Stimulated activated CD4-positive, alpha-beta T cell treated with anti-CD3 and anti-CD28 coated beads, Interleukin-4, amount 100 ng/mL, for 4 hours (primary cell): ENCODE measurements at places on chromosomes 3 and 15.

GRCh38 chr15:45892182-45892581, 257.4 kb downstream of the SQOR start:
- DNase-seq, result no peak

GRCh38 chr3:100561459-100562158, 47.8 kb upstream of the ADGRG7 start:
- no peak for DNase-seq

- no peak for DNase-seq
Observed at GRCh38 chr3:85835857-85836440, 877.2 kb downstream of the CADM2 start.

- no peak for DNase-seq
Observed at GRCh38 chr15:100728371-100729201, 126.2 kb downstream of the ASB7 start.

DNA sequence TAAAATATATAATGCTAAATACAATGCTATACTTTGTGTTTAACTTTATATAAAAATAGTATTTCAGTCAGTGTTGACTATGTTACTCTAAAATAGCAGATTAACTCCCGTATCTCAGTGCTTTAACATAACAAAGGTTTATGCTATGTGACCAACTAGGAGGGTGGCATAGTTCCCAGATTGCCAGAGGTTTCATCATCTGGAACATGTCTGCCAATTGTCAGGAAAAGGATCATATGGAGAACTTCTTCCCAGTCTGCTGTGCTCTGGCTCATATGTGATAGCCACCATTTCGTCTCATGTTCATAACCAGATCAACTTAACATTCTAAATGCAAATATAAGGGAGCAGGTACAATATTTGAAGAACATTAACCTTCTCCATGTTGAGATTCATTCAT, 720.2 kb downstream of the MCTP2 start:
- no peak for DNase-seq

DNA sequence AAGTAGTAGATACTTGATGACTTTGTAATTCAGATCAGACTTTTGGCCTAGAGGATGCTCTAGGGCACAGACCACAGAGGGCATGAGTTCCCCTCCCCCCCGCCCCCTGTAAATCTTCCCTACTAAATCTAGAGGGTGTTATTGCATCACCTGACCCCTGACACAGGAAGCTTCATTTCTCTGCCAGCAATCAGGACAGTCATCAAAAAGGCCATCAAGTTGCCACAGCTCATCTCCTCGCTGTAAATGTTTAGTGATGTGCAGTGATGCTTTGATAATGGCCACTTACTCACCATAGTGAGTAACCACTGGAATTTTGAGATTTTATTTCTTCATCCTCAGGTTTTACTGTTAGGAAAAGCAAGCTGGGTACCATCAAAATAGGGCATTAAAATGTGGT, 289.2 kb upstream of the CHRM5 start:
- DNase-seq, result no peak

DNA sequence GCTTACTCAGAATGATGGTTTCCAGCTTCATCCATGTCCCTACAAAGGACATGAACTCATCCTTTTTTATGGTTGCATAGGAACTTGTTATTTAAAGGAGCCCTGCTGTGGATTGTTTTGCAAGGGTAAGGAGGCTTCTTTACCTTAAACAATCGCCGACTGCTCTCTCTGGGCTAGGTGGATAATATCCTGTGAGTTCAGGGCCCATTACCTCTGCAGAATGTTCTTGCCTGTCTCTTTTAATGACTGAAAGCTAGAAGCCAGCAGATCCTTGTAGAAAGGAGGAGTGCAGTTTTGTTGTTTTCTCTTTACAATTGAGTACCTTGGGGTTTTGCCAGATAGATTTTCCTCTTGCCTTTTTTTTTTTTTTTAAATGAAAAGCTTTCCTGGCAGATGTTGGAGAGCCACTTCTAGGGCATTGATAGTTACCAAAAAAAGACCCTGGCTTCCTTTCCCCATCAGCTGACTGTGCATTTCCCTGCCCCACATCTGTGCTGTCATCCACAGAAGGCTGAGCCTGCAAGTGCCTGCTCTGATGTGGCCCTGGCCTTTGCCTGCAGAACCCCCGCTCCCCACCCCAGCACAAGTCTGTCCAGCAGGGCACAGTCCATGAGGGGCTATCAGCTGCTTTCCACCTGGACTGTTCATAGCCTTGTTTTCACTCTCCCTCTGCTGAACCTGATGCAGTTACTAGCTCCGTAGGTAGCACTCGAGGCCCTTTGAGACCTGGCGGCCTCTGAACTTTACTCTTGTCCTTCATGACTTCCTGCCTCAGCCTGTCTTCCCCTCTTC, 113.1 kb downstream of the CHCHD6 start:
- no peak for DNase-seq

DNA sequence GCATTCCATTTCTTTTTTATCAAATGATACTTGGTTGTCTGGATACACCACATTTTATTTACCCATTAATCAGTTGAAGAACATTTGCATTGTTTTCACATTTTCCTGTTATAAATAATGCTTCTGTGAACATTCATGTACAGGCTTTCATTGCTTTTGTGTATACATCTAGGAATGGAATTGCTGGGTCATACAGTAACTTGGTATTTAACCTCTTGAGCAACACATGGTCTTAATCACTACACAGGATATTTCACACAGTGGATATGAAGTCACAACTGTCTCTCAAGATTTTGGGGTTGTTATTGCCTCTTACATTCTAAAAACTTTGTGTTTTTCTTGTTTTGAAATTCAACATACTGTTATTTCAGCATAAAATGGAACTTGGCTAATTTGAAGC, 48.2 kb downstream of the C3orf85 start:
- no peak for DNase-seq

- no peak for DNase-seq
Observed at GRCh38 chr3:99544786-99545281, 93.6 kb upstream of the COL8A1 start.

GRCh38 chr3:15809313-15809712, 11.5 kb upstream of the ANKRD28 start:
- no peak for DNase-seq

DNA sequence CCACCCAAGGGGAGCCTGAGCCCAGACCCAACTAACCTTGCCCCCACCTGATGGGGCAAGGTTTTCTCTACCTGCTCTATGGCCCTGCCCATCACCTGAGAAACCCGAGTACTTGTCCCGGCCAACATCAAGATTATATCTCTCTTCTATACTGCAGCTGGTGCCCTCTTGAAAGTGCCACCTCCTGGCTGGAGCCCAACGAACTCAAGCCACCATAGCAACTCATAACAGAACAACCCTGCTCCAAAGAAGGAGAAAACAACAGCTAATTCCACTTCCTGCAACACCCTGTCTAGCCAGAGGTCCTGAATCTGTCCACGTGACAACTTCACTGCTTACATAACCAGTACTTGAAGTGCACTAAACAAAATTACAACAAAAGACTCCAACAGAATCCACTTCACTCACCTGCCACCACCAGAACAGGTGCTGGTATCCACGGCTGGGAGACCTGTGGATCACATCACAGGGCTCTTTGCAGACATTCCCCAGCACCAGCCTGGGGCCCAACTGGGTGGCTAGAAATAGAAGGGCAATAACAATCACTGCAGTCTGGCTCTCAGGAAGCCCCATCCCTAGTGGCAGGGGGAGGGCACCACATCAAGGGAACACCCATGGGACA, 49.2 kb downstream of the PIERCE2 start:
- no peak for DNase-seq

DNA sequence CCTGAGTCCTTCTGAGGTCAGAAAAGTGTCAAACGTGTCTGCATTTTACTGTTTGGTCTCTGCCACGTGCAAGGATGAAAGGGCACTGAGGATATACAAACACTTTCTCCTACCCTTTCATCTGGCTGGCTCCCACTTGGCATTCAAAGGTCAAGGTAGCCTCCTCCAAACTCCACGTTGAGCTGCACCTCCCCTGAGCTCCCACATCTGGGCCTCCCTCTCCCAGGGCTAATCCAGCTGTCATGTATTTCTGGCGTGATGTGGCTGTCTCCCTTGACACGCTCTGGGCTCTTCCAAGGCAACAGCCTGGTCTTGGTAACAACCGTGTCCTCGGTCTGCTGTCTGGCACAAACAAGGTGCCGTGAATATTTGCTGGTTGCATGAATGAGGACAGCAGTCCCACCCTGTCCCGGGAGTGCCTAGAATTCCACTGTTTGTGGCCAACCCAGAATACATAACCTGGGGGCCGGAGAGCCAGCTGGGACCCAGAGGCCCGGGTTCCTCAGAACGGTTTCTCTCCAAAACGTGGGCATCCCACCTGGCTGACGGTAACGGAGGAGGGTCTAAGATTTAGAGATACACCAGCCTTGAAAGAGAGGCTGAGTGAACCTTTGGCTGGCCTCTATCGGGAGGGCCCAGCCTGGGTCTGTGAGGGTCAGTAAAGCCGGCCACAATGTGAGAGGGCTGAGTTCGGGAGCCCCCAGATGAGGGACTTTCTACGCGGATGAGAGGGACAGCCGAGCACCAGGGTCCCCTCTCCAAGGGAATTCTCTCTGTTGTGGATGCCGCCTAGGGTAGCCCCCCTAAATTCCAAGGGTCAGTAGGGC, 767 bp downstream of the GLT8D1 start:
- DNase-seq, result no peak

- no peak for DNase-seq
Observed at GRCh38 chr3:62936626-62937254, 61.5 kb upstream of the CADPS start.

GRCh38 chr15:89614164-89614563, 38.9 kb downstream of the TICRR start:
- no peak for DNase-seq

GRCh38 chr3:141274411-141275031, 42.9 kb downstream of the PXYLP1 start:
- DNase-seq, result no peak

- DNase-seq, result no peak
Observed at GRCh38 chr3:156344215-156344614, 210.7 kb downstream of the SSR3 start.

GRCh38 chr3:149459491-149460059, 14.9 kb upstream of the TM4SF4 start:
- DNase-seq, result no peak

- DNase-seq, result no peak
Observed at GRCh38 chr3:150757364-150757763, 5.6 kb downstream of the SIAH2 start.

DNA sequence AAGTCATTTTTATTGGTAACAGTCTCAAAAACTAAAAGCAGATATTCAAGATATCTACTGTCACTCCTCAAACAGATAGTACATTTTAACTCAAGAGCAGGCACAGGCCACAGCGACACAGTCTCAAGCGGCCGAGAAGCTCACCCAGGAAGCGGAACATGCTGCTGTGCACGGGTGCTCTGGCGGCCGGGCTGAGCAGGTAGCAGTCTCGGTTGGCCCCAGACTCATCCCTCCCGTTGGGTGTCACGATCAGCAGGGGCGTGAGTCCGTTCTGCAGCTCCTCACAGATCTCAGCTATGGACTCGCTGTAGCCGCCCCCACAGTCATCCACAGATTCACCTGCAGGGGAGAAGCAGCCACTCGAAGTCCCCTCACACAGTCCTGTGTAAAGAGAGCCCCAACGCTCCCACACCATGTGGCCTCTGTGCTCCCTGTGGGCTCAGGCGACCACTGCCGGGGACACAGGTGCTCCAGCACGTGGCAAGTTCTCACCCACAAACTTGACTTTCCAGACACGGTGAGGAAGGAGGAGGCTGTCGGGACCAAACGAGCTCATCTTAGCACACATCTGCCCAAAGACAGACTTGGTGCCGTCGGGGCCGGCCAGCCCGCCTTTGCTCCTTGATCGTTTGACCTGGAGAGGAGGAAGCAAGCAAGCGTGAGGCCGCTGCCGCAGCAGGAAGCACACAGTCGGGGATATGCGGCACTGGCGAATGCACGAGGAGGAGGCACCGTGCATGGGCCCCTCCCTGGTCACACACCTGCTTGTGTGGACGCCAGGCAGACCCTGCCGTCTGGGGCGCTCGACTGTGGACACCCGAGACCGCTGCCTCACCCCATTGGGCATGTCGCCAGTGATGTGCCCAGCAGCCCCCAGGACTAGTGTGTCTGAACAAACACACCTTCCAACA, 17.7 kb upstream of the OCA2 start:
- DNase-seq, result no peak

DNA sequence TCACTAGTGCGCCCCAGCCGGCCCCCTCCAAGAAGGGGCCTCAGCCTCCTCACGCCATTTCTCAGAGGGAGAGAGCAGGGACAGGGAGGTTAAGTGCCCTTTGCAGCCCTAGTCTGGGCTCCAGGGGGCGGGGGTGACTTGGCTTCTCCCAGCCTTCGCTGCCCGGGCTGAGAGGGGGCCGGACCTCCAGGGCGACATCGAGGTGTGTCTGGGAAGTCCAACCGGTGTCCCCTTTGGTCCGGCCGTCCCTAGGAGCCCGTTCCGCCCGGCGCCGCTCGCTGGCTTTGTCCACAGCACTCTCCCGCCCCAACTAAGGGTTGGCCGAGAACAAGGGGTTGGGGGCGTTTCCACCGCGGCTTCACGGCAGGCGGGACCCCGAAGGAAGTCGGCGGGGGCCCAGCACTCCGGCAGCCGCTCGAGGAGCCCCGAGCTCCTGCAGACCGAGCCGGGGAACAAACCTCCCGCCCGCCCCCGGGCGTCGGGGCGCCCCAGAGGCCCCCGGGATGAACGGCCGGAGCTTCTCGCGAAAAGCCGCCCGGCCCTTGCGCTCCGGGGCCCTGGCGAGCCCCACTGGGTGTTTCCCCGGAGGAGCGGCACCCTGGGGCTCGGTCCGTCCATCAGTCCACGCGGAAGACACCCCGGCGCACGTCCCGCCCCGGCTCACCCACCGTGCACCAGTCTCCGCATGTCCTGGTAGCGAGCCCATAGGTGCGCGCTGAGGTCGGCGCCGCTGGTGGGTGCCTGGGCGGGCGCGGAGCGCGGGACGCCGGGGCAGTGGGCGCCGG, 627 bp downstream of the NT5DC2 start:
- DNase-seq, result peak; percentile 26

DNA sequence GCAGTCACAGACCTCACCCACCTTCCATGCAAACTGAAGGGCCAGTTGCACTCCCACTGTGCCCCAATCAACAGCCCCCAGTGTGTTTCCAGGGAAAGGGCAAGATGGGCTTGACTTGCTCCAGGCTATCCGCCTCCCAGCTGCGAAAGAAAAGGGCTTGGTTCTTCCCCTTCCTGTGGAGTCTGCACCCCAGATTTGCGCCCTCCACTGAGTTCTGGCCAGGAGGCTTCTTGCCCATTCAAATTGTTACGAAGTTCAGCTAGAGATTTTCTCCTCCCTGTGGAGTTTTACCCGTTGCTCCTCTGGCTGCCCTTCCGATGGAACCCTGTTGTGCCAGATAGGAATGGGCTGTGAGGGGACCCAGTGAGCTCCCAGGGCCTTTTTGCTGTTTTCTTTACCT, 1096.9 kb upstream of the ALCAM start:
- no peak for DNase-seq

- DNase-seq, result peak; percentile 23
Observed at GRCh38 chr15:89898614-89899294, 5.0 kb upstream of the AP3S2 start.

GRCh38 chr3:13853256-13853977, 26.5 kb downstream of the WNT7A start:
- no peak for DNase-seq
